Stimulated activated naive CD8-positive, alpha-beta T cell treated with anti-CD3 and anti-CD28 coated beads, Interleukin-15, amount 100 ng/mL, for 72 hours (primary cell): ENCODE measurements at places on chromosomes 5 and 9.

GRCh38 chr9:100204796-100205195, 105.8 kb downstream of the INVS start:
- DNase-seq, result no peak

- DNase-seq, result no peak
These were observed 110.0 kb downstream of the MTRR start for GRCh38 chr5:7978991-7979390.

- no peak for DNase-seq
These were observed 82.9 kb downstream of the YIPF5 start for GRCh38 chr5:144087576-144087975.

GRCh38 chr5:39650008-39650762, 225.4 kb upstream of the DAB2 start:
- no peak for DNase-seq

DNA sequence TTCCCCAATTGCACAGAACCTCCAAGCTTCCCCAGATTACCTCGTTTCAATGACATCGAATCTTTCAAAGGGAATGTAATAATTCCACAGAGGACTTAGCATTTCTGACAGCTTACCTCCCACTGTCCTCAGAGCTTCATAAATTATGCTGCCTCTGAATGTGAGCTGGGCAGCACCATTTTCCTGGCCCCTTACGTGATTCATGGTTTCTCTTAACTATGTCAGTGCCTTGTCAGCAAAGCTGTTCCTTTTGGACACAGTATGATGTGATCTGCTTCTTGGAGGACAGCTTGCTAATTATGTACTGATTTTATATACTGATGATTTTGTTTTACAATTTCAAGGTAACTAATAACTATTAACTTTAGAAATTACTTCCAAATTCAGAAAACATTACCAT, 27.7 kb upstream of the SSBP2 start:
- no peak for DNase-seq
